Right cardiac atrium (tissue), 5 donors: ENCODE measurements at places on chromosomes 13 and 19. TPM values are rescaled to one million over a fixed set of nuclear protein-coding genes. Genes with fewer than 3 reads are reported as not detected.

Gene TGDS
- total RNA-seq: 5.8 TPM

Gene AMH
- 0.31 TPM for total RNA-seq

Gene SELENOV
- not detected for total RNA-seq

Gene ZNF561
- total RNA-seq: 20.3 TPM

Gene KIR2DL3
- not detected for total RNA-seq
